ENCODE measurements at places on chromosomes 7 and 10.

- DNase-seq = no peak
Measured at GRCh38 chr10:102781921-102782557, 38.3 kb downstream of the WBP1L start.

GRCh38 chr10:17736223-17736622 is 15.8 kb upstream of the TMEM236 start:
- DNase-seq = no peak

DNA sequence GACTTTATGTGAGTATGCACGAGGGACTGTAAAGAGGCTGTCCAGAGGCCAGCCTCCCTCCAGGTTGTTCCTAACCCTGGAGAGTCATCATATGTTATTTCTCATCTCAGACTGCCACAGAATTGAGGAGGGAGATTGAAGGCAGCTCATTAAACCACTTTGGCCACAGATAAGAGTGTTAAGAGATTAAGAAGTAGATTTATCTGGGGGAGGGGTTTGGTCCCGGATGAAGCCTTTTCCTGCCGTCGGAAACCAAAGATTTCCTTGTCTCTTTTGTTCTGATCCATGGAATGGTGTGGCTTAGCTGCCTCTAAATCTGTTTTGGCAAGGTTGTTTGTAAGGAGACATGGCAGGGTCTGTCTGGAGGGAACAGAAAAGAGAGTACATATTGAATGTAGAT is 338.8 kb downstream of the AUTS2 start:
- DNase-seq = no peak

DNA sequence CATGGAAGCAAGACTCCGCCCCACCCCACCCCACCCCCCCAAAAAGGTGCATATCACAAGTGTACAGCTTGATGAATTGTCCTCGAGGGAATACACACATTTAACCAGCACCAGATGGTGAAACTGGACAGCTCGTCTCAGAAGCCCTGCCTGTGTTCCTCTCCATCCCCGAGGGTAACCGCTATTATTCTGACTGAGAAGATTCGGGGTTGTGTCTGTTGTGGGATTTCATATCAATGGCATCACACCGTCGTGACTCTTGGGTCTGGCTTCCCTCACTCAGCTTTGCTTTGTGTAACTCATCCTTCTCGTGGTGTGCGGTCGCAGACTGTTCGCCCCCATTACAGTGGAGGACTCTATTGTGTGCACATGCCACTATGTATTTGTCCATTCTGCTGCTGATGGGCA is 18.9 kb downstream of the PODXL start:
- no peak for DNase-seq

DNA sequence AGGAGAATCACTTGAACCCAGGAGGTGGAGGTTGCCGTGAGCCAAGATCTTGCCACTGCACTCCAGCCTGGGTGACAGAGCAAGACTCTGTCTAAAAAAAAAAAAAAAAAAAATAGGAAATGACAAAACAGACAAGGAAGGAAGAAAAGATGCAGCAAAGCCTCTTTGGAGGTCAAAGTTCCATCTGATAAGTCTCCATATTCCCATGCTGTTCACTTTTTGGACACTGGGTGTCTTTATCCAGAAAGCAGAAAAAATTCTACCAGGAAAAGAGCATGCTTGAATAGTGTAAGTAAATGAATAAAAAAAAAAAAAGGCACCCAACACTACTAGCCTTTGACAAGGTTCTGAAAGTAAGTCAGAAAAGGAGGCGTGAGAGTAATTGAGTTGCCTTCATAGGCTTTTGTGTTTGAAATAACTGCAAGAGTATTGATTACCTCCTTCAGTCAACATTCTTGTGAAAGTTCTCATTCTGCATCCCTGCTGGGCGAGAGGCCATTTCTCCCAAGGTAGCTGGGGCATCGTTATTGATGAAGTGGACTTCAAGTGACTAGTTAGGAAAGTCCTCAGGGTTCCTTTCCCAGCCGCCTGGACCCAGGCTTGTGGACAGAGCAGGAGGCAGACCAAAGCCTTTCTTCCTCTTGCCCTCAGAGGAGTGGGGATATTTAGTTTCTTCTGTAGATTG is 133.3 kb upstream of the KIF5B start:
- DNase-seq = no peak

DNA sequence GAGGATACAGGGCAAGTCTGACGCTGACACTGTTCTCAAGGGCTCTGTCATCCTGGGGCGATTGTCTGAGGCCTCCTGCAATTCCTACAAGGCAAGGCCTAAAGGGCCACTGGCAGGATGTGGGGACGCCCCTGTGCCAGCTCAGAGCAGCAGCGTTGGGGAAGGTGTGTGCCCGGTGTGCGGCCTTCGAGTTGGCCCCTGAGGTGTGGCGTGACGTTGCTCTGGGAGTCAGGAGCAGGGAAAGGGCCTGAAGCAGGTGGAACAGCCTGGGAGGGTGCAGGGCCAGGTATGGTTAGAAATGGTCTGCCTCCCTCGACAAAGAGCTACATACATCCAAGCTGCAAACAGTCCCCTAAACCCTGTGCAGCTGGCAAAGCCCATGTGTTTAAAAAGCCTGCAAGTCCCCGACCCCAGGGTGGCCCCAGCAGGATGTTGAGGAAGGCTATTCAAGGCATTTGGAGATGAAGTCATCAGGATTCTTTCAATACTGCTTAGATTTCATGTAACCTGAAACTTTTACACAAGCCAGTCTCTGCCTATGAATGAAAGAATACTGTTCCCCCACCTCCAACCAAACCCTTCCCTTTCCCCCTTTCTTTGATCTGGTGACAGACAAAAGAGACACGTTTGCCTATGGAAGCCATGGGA is 142.5 kb upstream of the TNS3 start:
- DNase-seq = no peak

GRCh38 chr7:151658778-151659177 is 139.1 kb upstream of the RHEB start:
- no peak for DNase-seq

GRCh38 chr10:126684171-126684745 is 13.8 kb upstream of the C10orf90 start:
- no peak for DNase-seq

DNA sequence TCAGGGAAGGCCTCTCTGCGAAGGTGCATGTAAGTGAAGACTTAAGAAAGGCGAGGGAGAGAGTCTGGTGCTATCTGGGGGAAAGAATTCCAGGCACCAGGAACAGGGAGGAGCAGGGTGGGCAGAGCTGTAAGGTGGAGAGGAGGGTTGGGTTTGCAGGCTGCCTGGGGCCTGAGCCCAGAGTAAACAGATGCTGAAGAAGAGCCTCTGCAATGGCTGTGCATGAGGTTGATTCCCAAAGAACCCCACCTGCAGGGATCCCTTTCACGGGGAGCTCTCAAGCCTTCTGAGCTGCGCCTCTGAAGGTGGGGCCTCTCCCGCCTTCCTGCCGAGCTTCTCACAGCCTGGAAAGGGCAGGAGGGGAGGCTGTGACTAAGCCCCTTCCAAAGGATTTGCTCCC is 115.1 kb downstream of the RNF216 start:
- no peak for DNase-seq

DNA sequence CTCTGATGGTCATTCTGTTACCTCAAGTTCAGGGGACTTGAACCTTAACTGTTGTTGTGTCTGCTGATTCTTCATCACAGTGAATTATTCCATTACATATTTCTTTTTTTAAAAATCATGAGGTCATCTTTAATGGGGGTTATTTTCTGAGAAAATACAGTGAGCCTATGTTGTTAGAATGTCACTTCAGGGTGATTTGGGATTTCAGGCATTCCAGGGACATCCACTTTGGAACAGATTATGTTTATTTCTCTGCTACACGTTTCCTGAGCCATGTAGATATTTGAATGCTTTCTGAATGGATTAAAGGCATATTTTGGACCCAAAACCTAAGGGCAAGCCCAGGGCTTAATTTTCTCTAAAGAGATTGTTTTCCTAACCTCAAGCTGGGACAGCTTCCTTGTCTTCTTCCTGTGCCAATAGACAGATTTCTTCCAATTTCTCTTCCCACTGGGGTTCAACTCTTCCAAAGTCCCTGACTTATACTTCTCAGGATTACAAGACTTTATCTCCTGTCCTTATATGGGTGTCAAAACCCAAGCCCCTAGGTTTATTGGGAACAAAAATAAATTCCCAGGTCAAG is 271.7 kb downstream of the ARHGAP12 start:
- DNase-seq = no peak

GRCh38 chr7:5694912-5695726 is 86.3 kb downstream of the RNF216 start:
- DNase-seq = no peak

DNA sequence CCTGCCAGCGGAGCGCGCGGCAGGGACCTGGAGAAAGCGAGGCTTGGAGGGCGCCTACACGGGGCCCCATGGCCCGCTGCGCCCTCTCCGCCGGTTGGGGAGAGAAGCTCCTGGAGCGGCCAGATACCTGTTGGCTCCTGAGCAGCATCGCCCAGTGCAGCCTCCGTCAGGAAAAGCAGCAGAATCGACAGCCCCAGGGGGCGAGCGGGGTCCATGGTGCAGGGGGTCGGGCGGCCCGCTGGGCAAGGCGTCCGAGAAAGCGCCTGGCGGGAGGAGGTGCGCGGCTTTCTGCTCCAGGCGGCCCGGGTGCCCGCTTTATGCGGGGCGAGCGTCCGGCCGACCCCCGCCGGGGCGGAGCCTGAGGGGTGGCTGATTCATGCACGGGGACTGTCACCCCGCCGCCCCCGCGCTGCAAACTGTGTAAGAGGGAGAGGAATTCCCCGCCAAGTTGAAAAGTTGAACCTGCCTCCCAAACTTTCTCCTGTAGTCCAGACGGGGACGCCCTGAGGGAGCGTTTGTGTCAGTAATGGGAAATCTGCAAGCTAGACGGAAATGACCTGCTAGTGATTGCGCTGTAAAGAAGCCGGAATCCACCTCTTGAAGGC is at the start of gene TFPI2:
Gene TFPI2, minus strand, starts transcription at position 290 of the 605 bp plus-strand sequence. Its CDS starts 75 bp downstream, at position 215.
- no peak for DNase-seq

GRCh38 chr7:66869660-66870450 is 51.2 kb upstream of the TMEM248 start:
- no peak for DNase-seq

DNA sequence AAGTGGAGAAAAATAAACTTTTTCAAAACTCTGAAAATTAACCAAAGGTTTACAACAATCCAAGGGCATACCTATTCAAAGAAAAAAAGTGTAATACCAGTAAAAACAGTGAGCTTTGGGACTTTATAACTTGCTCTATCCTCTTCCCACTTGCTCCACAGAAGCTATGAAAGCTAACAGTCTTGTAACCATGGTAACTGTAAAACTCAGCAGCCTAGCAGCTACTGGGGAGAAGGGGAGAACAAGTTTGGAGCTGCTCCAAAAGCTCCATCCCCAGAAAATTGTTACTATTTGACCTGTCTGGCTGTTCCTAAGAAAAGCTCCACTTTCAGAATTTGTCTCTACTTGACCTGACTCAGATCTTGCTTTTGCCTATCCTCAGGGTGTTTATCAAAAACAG is 191.5 kb downstream of the OTUD1 start:
- DNase-seq = no peak

DNA sequence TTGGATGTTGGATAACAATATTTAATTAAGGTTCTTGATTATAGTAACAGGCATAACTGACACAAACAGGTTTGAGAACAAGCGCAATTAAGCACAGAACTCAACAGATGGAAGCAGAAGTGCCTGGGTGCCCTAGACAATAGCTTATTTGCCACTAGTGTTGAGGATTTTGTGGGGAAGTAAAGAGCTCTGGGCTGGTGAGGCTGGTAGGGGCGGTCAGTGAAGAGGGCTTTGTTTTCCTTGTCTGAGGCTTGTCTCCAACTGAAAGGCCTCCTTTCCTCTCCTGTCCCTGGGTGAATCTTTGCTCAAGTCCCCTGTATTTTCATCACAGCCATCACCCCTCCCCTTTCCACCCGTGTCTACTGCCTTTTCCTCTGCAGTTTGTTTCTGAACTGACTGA is 104.6 kb downstream of the KAT6B start:
- DNase-seq = no peak

- no peak for DNase-seq
Measured at GRCh38 chr7:132092106-132092505, 484.2 kb downstream of the PLXNA4 start.

GRCh38 chr10:116985611-116986010 is 19.4 kb downstream of the SHTN1 start:
- DNase-seq = no peak

DNA sequence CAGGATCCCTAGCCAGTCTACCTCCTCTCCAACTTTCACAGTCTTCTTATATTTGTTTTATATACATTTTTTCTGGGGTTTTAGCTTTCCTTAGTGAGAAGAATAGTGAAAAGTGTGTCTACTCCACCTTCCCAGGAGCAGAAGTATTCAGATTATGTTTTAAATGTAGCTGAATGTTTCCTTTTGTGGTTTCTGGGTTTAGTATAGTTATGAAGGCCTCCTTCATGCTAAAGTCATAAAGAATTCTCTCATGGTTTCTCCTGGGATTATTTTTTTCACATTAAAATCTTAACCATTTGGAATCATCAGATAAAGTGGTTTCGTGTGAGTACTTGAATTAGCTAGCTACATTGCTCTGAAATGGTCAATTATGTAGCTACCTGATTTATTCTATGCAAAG is 50.9 kb downstream of the ANKMY2 start:
- no peak for DNase-seq

- DNase-seq = no peak
Measured at GRCh38 chr10:84801916-84802315, 473.5 kb downstream of the CCSER2 start.

DNA sequence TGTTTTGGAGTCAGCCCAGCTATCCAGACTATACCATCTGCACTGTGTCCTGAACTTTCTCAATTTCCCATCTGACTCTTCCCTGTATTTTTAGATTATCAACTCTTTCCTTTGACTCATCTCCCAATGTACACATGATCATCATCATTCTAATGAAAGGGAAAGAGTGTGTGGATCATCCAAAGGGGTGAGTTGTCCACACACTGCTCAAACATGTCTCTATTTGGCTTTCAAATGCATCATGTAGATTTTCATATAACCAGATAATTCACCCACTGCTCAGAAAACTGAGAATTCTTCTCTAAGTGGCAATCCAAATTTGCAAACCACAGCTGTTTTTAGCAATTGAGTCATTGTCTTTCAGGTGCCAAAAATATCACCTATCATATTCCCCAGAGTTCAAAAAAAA is 190.2 kb upstream of the HPS1 start:
- no peak for DNase-seq

GRCh38 chr7:31958226-31958625 is 112.0 kb downstream of the PDE1C start:
- DNase-seq = no peak

- no peak for DNase-seq
Measured at GRCh38 chr7:16951483-16952080, 69.8 kb upstream of the AGR3 start.

GRCh38 chr7:105257338-105257737 is 131.4 kb downstream of the SRPK2 start:
- DNase-seq = no peak

Measured in NCI-H748 treated with DMSO at 0.1 percent for 48 hours (cell line).